ENCODE measurements at places on chromosomes 4 and X.

GRCh38 chr4:173187732-173188131, 19.1 kb downstream of the GALNT7 start:
- peaks cover 25% of the 10 kb centered on the region for H3K4me1 ChIP-seq
- no peaks in the 10 kb centered on the region for H3K27me3 ChIP-seq
- no peak overlapping the region for H3K27ac ChIP-seq
- no peak overlapping the region for H3K4me3 ChIP-seq
- no peak for DNase-seq

GRCh38 chr4:58734030-58734674, 1624.0 kb upstream of the IGFBP7 start:
- DNase-seq = no peak
- no peak overlapping the region for H3K27ac ChIP-seq
- H3K27me3 ChIP-seq = no peaks in the 10 kb centered on the region
- no peaks in the 10 kb centered on the region for H3K4me1 ChIP-seq

DNA sequence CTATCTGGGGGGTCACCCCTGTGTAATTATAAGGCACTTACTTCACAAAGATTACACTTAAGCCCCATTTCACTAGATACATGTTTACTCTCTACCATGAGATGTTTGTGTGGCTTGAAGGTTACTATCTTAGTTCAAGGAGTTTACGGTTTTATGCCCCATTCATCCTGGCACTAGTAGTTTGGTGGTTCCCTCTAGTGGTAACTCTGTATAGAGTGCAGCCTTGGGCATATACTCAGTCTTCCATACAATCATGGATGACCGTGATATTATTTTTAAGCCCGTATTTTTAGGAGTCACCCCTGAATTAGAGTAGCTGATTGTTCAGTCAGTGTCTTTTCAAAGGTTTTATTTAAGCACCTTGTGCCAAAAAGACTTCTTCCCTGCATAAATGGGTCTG, 109.9 kb upstream of the FAM47C start:
- H3K36me3 ChIP-seq = no peaks in the 10 kb centered on the region
- no peaks in the 10 kb centered on the region for H3K27me3 ChIP-seq
- no peak overlapping the region for H3K27ac ChIP-seq
- DNase-seq = no peak

DNA sequence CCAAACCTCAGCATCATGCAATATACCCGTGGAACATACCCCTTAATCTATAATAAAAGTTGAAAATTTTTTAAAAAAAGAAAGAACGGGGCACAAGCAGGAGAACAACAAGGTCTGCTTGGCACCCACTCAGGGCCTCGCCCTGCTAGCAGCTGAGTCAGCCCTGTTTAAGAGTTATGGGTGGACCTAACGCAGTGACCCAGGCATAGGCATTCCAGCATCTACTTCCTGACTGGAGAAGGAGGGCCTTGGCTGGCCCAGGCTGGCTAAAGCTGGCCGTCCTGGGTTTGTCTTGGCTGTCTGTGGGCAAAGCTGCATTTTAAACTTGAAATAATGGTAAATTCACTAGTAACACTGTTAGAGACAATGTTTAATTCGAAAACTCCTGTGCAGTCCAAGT, 236.7 kb upstream of the PGRMC2 start:
- H3K27ac ChIP-seq = no peak overlapping the region
- no peaks in the 10 kb centered on the region for H3K4me1 ChIP-seq
- H3K27me3 ChIP-seq = no peaks in the 10 kb centered on the region
- no peaks in the 10 kb centered on the region for H3K36me3 ChIP-seq
- no peak for DNase-seq
- H3K4me3 ChIP-seq = no peak overlapping the region

Measured in activated naive CD4-positive, alpha-beta T cell treated with anti-CD3 and anti-CD28 coated beads, Interleukin-2, amount 10 ng/mL, durations not matched to agents 7 days and 5 days (primary cell).